ENCODE measurements at places on chromosomes 2 and 18.

DNA sequence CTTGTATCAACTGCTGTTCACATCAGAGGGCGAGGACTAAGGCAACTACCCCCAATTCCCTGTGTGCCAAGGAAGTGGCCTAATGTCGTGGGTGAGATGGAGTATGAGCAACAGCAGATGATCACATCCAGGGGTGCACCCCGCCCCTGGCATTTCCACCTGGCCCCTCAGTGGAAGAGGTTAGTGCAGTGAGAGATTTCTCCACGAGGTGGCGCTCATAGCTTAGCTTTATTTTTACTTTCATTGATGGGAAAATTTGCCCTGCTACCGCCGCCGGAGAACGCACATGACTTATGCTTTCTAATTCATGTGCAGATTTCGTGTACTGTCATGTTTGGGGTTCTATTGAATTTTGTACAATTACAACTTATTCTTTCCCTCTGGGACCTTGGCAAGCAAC lies 470.6 kb upstream of the MEX3C start:
- peak; percentile 17 for DNase-seq

GRCh38 chr2:67311536-67311935 lies 85.6 kb upstream of the ETAA1 start:
- no peak for DNase-seq

DNA sequence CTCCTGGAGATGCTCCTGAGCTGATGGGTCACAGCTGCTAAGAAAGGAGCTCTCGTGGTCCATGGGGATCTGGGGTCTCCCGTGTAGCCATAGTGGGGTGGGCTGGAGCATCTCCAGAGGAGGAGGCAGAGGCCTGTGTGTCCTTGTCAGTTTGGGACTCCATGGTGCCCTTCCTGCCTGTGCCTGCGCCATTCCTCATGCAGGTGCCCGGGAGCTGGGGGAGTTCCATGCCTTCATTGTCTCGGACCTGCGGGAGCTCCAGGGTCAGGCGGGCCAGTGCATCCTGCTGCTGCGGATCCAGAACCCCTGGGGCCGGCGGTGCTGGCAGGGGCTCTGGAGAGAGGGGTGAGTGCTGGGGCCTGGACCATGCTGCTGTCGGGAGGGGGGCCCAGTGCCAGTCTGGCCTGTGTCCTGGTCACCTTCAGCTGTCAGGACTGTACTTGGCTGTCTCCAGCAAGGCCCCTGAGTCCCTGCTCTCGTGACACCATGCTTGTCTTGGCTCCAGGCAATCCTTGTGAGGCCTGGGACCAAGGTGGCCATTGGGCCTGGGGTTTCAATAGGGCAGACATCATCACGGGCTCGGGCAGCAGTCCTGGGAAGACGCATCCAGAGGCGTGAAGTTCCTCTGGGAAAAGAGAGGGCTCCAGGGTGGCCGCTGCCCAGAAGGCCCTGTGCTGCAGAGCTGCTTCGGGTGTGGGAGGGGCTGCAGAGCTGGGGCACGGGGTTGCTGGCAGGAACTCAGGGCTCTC lies 7.3 kb downstream of the CAPN10 start:
- no peak for DNase-seq

DNA sequence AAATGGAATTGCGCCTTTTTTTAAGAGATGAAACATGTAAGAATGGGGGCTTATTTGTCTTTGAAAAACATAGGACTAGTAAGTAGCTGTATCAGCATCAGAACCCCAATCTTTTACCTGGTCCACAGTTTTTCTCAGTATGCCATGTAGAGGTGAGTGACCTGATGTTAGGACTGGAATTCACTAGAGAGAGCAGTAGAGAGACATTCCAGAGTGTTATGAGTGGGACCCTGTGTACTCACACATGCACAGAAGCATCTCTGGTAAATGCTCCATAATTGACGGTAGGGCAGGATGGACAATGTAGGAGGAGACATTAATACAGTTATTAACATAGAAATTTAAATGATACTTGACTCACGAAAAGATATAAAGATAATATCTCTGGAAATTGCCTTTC lies 1.4 kb upstream of the GALNT13 start:
- DNase-seq, result no peak

DNA sequence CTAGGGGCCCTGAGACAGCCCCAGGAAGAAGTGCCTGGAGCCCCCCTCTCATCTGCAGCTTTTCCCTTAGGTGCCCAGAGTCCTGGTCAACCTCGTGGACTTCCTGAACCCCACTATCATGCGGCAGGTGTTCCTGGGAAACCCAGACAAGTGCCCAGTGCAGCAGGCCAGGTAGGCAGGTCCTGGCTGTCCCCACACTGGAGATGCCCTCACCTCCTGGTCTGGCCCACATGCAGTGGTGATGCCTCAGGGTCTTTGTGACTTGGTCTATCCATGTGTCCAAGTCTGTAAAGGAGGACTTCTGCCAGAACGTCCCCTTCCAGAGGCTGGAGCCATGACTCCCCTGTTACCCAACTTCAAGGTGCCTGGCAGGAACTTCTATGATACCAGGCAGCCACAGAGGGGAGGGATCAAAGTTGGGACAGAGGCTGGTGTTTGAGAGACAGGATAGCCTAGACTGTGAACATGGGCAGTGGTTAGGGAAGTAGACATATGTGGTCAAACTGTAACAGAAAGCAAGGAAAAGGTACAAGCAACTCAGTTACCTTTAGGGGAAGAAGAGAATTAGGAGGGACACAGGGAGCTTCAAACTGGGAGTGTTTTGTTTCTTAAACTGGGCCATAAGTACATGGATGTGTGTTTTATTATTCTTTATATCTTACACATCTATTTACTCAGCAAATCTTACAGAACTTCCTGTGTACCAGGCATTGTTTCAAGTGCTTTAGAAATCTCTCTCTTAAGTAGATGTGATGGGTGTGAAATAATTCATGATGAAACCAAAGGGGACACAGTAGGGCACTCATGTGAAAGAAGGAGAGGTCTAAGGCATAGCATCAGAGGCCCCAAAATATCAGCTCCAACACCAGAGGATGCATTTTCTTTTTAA lies 107.1 kb downstream of the PLB1 start:
- DNase-seq, result no peak

DNA sequence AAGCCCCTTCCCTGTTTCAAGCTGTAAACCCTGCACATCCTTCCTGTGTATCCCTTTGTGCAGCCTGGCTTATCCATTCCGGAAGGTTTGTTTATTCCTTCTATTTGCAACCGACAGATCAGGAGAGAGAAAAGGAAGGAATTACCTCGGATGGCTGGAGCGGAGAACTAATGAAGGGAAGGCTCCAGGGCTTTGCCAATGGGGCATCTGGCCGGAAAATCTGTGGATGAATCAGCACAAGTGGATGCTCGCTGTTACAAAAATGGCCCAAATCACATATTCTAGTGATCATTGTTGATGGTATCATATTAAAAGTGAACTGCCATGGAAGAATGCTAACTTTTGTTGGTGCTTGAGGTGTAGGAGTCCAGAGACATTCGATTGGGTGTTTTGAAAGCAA lies 97.1 kb downstream of the AQP4 start:
- no peak for DNase-seq

- no peak for DNase-seq
Observed at GRCh38 chr2:164779383-164780057, 62.1 kb downstream of the COBLL1 start.

DNA sequence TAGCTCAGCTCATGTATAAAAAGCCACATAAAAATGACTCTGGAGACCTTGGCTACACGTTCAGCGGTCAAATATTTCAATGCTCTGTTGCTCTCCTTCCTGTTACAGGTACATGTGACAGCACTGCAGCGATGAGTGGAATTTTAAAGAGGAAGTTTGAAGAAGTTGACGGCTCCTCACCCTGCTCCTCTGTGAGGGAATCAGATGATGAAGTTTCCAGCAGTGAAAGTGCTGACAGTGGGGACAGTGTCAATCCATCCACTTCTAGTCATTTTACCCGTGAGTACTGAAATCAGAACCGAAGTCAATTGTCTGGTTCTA lies 125.4 kb downstream of the CSRNP3 start:
- no peak for DNase-seq

DNA sequence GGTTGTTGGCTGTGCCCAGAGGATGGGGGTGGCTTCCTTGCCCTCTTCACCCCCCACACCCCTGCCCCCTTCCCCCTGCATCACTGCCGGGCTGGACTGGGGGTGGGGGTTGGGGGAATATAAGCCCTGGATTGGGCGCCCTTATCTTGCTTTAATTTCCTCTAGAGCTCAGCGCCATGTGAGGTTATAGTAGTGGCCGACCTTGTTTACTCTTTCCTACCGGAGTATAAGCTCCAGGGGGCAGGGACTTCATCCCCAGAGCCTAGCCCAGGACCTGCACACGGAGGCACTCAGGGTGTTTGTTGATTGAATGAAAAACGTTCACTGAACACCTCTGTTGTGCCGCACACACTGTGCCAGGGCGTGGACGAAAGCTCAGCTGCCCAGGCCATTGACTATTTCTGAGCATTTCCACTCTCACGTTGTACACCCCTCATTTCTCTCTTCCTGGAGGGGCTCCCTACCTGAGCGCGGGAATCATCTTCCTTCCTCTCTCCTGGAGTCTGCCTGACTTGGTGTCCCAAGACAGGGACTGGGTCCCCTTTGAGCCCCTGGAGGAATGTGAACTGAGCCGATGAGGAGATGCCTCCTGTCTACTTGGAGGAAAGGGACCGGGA lies 9.3 kb upstream of the SPATA3 start:
- DNase-seq, result no peak

GRCh38 chr2:218829868-218830451 lies 1.6 kb downstream of the PRKAG3 start:
- DNase-seq, result no peak

DNA sequence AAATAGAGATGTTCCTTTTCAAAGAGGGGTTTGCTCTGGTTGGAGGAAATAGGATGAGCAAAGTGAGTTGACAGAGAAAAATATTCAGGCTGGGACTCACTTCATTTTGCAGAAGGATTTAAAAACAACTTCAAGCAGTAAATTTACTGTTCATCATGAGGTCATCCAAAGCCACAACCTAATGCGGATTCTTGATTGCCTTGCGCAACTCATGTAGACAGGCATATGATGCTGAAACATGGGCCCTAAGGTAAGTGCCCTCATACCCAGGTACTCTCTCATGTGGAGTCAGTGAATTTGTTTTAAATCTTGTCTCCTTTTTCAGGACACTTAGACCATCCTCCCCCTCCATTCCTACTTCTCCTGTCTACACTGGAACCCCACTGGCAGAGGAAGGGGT lies 51.9 kb upstream of the LYPD1 start:
- no peak for DNase-seq

- DNase-seq, result no peak
Observed at GRCh38 chr2:152037743-152038435, 61.0 kb downstream of the CACNB4 start.

DNA sequence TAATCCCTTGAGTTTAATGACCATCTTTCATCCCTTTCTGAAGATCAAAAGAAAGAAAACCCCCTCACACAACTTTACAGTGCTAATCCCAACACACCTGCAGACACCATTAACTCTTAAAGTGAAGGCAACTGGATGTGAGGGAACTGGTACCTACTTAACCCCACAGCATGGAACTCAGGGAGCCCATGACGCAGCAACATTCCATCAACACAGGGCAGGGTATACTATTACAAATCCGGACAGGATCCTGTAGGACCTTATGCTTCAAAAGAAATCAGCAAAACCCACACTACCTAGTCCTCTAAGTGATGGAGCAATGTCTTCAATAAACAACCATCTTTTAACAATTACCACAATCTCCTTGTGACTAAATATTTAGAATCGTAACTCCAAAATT lies 78.6 kb downstream of the FARSB start:
- DNase-seq, result no peak

- no peak for DNase-seq
Observed at GRCh38 chr18:78742218-78742745, 237.3 kb upstream of the SALL3 start.

DNA sequence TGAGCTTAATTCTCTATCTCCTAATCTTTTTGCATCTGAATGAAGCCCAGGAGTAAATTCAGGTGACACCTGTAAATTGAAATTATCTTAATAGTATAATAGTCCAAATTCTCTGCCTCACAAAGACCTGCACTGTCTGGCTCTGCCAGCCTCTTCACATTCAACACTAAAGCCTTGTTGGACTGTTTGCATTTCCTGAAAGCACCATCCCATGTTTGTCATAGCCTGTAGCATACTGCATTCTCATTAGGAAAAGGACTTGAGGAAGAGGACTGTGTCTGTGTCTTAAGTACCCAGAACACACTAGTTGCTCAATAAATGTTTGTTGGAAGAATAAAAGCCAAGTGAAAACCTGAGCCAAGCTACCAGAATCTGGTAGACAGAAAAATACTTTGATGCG lies 42.9 kb upstream of the GRHL1 start:
- DNase-seq, result no peak

- no peak for DNase-seq
Observed at GRCh38 chr18:2442006-2442405, 129.3 kb downstream of the METTL4 start.

- no peak for DNase-seq
Observed at GRCh38 chr2:187774551-187775071, 220.4 kb upstream of the TFPI start.

- no peak for DNase-seq
Observed at GRCh38 chr18:48785091-48785614, 165.6 kb downstream of the SMAD7 start.

GRCh38 chr2:200373973-200374416 lies 67.5 kb downstream of the SPATS2L start:
- DNase-seq, result no peak

DNA sequence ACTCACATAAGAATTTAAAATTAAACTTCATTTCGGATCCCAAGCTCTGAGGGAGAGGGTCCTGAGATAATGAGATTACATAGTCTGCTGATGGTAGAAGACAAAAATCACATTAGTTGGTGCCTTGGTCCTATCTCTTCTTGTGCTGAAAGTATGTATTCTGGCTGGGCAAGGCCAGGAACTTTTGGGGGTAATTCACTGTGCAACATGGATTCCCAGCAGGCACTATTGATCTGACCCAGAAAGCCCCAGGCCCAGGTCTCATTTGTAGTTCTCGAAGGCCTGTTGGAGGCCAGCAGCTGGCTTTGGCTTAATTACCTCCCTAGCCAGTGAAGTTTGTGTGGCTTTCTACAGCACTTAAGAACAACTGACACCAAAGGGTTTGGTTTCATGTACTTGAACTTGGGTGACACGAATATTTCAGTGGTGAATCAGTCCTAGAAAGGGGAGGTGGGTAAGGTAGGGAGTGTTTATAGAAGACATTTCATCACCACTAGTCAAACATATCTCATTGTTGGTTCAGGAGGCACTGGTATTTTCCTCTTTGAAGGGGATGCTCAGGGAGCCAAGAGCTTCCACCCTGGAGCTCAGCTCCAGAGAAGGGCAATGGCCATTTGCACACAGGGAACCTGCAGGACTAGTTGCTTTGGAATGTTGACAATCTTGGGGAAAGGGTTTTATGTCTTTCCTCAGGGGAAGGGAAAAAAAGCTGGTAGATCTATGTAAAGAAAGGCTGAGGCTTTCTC lies 217.8 kb downstream of the OSR1 start:
- DNase-seq, result no peak

DNA sequence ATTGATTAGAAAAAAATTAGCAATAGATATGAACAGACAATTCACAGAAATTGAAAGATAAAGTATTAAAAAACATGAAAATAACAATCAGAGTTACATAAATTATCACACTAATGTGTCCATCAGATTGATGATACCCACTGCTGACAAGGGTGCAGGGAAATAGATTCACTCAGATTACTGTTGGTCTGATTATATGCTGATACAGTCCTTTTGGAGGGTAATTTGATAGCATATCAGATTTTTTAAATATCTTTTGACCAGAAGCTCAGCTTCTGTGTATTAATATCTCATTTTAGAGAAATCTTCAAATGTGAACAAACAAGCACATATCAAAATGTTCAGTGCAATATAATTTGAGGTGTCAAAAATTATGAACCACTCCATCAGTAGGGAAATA lies 157.9 kb upstream of the EPC2 start:
- DNase-seq, result no peak

- DNase-seq, result no peak
Observed at GRCh38 chr2:138682163-138682562, 98.0 kb downstream of the NXPH2 start.

All from iPS DF 19.7 (cell line).